NCI-H1417 (cell line): ENCODE measurements at places on chromosomes 6 and 20.

DNA sequence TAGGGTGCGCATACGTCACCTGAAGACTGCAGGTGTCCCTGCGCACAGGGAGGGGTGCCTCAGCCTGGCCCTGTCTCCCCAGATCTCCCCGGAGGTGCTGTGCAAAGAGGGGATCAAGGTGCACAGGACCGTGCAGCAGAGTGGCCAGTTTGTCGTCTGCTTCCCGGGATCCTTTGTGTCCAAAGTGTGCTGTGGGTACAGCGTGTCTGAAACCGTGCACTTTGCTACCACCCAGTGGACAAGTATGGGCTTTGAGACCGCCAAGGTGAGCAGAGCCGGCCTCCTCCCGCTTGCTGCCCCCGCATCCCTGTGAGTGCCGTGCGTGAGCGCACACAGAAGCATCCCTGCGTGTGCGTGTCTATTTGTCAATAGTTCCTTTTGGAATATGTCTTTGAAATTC, 150.7 kb downstream of the DTNBP1 start:
- no peak for DNase-seq

DNA sequence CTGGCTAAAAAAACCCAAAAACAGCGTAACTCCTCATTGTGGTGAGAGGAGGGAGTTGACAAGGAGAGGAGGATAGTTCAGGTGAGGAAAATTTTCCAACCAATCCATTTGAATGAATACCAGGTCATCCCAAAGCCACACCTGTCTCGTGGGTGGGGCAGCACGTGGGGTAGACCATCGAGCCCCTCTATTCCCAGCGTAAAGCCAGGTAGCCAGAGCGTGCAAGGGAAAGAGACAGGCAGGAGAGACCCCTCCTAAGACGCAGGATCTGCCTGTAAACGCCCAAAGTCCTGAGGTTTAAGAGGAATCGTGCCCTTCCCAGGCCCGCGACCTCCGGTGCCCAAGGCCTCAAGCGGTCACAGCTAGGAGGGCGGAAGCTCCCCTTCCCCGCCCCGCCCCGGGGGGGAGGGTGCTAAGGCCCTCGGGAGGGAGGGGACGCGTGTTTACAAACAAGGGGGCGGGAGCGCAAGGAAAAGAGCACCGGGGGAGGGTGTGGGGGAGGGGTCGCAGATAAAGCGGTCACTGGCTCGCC, 712 bp downstream of the RXRB start:
- DNase-seq = peak; percentile 86

DNA sequence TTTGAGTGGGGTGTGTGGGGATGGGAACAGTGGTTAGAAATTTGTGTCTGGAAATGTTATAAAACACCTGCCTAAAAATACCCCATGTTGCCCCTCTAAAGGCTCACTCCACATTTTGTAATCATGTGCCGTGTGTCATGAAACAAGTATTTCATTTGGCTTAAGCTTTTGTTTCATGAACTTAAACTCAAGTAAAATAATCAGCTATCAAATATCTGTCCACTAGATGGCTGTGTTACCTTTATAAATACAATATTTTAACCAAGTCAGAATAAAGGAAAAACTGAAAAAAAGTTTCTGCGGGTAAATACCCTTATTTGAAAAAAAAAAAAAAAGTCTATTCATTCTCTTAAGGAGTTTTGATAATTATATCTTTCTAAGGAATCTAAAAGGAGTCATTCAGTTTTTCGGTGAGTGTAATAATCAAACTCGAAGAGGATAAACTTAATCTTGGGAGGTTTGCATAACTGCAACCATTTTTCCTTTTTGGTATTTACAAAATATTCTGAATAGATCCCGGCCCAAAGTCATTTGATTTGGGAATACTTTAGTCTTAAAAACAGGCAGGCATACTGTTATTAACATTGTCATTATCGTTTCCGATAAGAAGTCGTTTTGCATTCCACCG, 29.9 kb upstream of the MTRF1L start:
- DNase-seq = peak; percentile 62

DNA sequence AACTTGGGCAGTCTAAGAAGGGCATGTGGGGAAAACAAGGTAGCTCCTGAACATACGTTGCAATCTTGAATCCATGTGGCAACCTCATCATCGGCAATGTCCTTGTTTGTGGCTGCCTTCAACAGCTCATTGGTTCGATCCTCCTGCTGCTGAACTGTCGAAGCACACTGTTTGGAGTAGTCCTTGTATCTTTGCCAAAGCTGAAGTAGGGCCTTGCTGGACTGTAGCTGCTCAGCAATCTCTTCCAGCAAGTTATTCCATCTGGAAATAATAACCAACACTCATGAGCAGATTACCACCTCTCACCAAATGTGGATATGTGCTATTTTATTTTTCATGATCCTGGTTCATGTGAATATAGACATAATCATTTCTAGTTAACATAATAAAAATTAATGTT, 413.3 kb downstream of the ESR1 start:
- no peak for DNase-seq

GRCh38 chr20:1484438-1485116, 6.6 kb downstream of the SIRPB2 start:
- no peak for DNase-seq

DNA sequence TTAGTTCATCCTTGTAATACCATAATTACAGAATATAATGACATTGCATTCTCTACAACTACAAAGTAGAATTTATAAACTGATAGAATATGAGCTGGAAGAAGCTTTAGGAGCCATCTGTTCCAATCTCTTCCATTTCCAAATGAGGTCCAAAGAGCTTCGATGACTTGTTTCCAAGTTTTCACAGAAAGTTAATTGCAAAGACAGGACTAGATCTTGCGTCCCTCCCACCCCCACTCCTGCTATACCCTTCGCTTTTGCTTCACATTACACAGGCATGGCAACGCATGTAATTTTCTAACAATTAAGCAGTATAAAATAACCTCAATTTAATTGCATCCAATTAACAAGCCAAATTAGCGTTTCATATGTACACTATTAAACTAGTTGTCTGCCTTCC, 7.0 kb downstream of the HIVEP2 start:
- DNase-seq = no peak

DNA sequence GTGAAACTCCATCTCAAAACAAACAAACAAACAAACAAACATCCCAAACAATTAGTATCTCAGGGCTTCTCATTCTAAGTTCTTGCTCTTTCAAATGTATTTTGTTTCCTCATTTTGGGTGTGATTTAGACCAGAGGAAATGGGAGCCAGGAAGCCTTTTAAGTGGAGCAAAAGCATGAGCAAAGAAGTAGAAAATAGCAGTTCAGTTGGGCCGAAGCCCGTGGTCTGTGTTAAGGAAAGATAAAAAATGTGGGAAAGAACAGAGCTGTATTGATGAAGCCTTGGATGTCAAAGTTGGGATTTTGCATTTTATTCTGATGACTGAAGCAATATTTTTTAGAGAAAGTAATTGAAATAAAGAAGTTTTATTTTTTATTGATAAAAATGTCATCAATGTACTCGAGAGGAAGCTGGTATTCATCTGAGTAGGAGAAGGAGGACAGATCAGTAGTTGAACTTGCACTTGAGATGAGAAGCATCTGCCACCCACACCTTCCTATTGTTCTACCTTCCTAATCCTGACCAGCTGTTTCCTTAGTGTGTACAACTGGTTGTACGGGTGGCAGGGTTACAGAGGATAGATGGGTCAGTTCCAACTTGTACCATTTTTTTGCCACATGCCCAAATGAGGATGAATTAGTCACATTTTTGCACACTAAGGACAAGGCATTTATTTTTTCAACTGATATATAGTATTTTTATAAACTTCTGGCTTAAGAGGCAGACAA, 56.1 kb downstream of the KIAA0408 start:
- no peak for DNase-seq

- DNase-seq = no peak
These were observed 23.9 kb upstream of the PRND start for GRCh38 chr20:4697831-4698221.

- DNase-seq = peak; percentile 13
These were observed 22.8 kb upstream of the KHDC1 start for GRCh38 chr6:73285674-73286283.

DNA sequence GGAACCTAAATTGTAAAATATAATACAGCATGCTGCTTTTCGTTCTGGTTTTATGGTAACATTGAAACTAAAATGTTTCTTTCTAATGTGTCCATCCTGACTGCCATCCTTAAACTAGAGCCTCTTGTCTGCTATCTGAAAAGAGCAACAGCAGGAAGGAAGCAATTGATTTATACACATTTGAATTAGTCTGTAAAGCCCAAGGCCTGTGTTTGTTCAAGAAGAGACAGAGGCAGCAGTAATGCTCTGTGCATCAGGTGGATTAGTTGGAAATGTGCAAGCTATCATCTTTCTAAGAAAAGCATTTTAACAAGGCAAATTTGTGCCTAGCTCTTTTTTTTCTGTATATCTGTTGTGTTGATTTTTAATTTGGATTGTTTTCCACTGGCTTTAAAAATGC, 128.6 kb downstream of the SCAF8 start:
- DNase-seq = no peak

DNA sequence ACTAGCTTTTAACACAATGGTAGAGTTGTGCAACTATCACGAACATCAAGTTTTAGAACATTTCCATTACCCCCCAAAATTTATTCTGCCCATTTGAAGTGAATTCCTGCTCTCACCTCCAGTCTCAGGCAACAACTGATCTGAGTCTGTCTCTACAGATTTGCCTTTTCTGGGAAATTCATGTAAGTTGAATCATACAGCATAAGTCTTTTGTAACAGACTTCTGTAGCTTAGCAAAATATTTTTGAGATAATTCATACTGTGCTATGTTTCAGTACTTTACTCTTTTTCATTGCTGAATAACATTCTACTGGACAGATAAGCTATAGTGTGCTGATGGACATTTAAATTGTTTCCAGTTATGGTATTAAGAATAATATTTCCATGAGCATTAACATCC, 447.3 kb upstream of the GJE1 start:
- DNase-seq = no peak

DNA sequence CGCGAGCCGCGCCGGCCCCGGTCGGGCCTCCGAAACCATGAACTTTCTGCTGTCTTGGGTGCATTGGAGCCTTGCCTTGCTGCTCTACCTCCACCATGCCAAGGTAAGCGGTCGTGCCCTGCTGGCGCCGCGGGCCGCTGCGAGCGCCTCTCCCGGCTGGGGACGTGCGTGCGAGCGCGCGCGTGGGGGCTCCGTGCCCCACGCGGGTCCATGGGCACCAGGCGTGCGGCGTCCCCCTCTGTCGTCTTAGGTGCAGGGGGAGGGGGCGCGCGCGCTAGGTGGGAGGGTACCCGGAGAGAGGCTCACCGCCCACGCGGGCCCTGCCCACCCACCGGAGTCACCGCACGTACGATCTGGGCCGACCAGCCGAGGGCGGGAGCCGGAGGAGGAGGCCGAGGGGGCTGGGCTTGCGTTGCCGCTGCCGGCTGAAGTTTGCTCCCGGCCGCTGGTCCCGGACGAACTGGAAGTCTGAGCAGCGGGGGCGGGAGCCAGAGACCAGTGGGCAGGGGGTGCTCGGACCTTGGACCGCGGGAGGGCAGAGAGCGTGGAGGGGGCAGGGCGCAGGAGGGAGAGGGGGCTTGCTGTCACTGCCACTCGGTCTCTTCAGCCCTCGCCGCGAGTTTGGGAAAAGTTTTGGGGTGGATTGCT, 1.3 kb downstream of the VEGFA start:
- no peak for DNase-seq

DNA sequence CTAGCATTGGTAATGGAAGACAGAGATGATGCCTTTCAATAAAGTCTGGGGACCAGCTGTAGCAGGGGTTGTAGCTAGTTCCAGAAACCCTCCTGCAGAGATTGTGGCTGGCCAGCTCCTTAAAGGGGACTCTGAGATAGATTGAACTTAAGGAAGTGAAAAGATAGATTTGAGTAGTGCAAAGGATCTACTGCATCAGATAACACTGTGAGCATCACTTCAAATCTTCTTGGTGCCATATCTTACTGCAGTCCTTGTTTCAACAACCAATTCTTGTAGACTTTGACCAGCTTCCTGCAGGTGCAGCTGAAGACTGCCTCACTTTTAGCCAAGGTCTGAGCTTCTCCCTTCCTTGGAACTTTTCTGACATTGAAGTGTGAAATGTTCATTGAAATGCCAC, 14.8 kb upstream of the CEP162 start:
- DNase-seq = no peak

DNA sequence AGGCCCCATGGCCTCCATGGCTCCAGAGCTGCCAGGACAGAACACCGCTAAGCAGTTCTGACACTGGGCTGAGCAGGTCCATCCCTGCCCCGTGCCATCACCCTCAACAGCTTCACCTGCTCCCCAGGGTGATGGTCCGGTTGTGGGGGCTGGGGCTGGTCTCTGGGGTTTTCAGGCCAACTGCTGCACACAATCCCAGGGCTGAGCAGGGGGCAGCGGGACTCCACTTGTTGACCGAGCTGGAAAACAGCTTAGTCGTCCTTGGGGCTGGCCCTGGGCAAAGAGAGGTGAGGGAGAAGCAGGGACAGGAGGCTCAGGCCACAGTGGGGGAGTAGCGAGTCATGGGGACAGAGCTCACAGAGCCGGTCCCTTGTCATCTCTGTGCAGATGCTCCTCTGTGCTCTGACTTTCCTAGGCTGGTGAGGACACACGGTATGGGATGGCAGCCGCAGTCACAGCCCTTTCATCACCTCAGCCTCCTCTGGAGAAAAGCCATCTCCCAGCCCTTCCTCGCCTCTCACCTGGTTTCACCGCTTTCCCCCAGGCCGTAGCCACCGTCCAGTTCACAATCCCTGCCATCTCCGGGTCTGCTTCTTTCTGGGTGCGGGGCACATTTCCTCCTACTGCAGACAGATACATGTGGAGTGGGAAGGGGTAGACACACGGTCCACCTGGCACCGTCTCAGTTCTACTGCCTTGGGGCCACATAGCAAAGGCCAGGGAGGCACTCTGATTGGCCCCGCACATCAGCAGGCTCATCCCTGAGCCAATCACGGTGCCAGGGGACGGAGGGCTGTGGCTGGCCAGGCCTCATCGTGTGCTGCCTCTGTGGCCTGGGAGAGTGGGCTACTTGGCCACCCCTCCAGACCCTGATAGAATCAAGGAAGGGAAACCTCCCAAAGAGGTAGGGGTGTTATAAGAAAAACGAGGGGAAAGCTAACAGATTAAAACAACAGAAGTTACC, 19.1 kb downstream of the MDFI start:
- no peak for DNase-seq

DNA sequence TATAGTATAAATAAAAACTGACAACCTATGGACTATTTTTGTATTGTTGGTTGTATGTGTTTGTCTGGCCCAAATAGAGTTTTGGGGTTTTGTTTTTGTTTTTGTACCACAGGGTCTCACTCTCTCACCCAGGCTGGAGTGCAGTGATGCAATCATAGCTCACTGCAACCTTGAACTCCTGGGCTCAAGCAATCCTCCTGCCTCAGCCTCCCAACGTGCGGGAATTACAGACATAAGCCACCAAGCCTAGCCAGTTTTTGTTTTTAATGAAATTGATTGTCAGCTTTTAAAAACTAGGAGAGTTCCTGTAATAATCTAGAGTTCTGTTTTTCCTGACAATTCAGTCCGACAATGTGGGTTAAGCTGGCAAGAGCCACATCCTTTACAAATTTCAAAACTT, 98.7 kb downstream of the ZMYND8 start:
- DNase-seq = no peak
